Osteoblast (primary cell): ENCODE measurements at places on chromosomes 7 and 10. TPM values are rescaled to one million over a fixed set of nuclear protein-coding genes. Genes with fewer than 3 reads are reported as not detected.

- peaks cover 24% of the 10 kb centered on the region for H3K36me3 ChIP-seq
- peak within 1 kb of the TSS; percentile 89 for H3K4me3 ChIP-seq
- peaks cover 38% of the 10 kb centered on the region for H3K4me1 ChIP-seq
- peak; percentile 99 for DNase-seq
These were observed at the start of gene CALHM2 for GRCh38 chr10:103451831-103452505. Gene CALHM2, minus strand, starts transcription at chr10:103452370. Its CDS starts 2,429 bp downstream, at chr10:103449941.

DNA sequence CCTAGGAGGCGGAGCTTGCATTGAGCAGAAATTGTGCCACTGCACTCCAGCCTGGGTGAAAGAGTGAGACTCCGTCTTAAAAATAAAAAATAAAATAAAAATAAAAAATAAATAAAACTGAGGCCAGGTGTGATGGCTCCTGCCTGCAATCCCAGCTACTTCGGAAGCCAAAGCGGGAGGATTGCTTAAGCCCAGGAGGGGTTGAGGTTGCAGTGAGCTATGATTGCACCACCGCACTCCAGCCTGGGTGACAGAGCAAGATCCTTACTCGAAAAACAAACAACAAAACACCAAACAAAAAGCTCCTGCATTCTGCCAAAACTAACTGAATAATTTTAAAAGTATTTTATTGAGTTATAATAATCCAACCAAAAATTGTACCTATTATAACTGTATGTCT is 36.2 kb downstream of the AGAP4 start:
- H3K4me3 ChIP-seq: no peak overlapping the region
- no peaks in the 10 kb centered on the region for H3K36me3 ChIP-seq
- H3K4me1 ChIP-seq: no peaks in the 10 kb centered on the region

HABP2 gene
- not detected in 2 replicates for total RNA-seq

- H3K4me3 ChIP-seq: no peak overlapping the region
- no peaks in the 10 kb centered on the region for H3K27me3 ChIP-seq
- H3K36me3 ChIP-seq: no peaks in the 10 kb centered on the region
- no peak overlapping the region for H3K27ac ChIP-seq
- DNase-seq: no peak
These were observed 75.8 kb downstream of the CDCA7L start for GRCh38 chr7:21869785-21870402.

COL26A1 gene
- total RNA-seq: not detected in 2 replicates

DNA sequence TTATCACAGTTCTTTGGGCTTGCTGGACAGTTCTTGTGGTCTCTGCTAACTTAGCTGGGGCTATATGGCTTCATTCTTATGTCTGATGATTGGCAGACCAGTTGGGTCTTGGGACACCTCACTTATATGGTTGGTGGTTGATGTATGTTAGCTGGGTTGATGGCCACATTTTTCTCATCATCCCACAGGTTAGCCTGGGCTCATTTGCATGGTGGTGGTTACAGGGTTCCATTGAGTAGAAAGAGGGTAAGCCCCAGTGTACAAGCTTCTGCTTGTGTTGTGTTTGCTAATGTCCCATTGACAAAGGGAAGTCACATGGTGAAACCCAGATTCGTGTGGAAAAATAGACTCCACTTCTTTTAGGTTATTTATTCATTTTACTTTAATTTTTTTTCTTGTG is 40.6 kb downstream of the TMEM60 start:
- H3K27me3 ChIP-seq: no peaks in the 10 kb centered on the region
- H3K4me3 ChIP-seq: no peak overlapping the region
- no peak overlapping the region for H3K27ac ChIP-seq
- no peaks in the 10 kb centered on the region for H3K36me3 ChIP-seq

DNA sequence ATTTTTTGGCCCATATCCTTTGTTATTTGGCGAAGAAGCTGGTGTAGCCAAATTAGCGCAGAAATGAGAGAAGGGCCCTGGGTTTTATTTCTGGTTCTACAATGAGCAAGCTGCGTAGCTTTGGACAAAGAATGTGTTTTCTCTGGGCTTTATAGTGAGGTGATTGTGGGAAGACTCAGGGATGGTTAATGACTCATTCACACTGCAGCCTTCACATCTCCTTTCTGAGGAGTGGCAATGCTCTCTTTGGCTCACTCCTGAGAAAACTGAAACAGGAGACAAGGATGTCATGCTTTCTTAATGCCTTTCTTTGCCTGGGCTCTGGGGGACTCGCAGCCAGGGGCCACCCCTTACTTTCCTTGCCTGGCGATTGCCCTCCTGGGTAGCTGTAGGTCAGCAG is 271.0 kb upstream of the PODXL start:
- H3K36me3 ChIP-seq: no peaks in the 10 kb centered on the region
- H3K4me1 ChIP-seq: no peaks in the 10 kb centered on the region
- no peak overlapping the region for H3K27ac ChIP-seq
- no peak for DNase-seq
- H3K27me3 ChIP-seq: peaks cover 21% of the 10 kb centered on the region

GRCh38 chr10:30819341-30820181 is 190.0 kb upstream of the LYZL2 start:
- H3K4me1 ChIP-seq: peaks cover 26% of the 10 kb centered on the region
- peak overlapping the region; percentile 69 for H3K27ac ChIP-seq
- no peaks in the 10 kb centered on the region for H3K36me3 ChIP-seq
- H3K4me3 ChIP-seq: peak overlapping the region; percentile 34
